ENCODE measurements at places on chromosomes 16 and 17.
A peak's percentile ranks its signal among the peaks of the same experiment; 100 is the strongest.

GRCh38 chr16:84532855-84533486 is 28.5 kb upstream of the MEAK7 start:
- peak; percentile 49 for DNase-seq

- peak; percentile 47 for DNase-seq
These were observed 24.0 kb downstream of the TRPV2 start for GRCh38 chr17:16439303-16439791.

DNA sequence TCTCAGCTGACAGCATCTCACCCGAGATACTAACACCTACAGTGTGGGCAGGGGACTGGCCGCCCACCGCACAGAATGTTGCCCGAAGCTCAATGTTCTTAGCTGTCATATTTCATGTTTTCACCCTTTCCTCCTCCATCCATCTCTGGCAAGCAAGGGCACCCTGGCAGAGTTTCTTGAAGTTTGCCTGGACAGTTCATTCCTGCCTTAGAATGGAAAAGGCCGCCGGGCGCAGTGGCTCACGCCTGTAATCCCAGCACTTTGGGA is 37.6 kb upstream of the TEX2 start:
- DNase-seq: no peak

DNA sequence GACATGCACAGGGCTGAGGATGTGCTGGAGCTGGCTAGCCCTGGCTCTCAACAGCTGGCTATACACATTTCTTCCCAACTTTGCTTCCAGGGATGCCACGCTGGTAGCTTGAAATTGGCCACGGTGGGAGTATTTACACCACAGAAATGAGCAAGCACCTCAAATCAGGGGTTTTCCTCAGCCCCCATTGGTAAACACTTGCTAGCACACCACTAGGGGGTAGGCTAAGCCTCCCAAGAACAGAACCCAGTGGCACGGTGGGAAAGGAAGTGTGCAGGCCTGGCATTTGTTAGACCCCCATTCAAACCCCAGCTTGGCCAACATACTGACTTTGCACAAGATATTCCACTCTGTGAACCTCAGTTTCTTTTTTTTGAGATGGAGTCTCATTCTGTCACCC is 12.9 kb downstream of the DRC3 start:
- DNase-seq: no peak

DNA sequence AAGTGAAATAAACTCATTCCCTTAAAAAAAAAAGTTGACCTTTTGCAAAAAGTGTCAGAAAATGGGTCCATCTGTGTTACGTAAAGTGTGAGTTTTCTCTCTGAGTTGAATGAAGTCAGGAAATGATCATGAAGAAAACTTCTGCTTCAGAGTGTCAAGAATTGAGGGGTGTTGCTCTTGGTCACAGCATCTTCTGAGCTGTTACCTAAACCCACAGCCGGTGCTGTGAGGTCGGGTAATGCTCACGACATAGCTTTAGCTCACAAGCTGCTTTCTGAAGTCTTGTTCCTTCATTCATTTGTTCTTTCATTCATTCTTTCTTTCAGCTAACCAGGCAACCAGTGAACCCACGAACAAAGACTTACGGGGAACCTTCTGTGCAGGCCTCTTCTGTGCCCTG is 372.1 kb downstream of the CPPED1 start:
- no peak for DNase-seq

DNA sequence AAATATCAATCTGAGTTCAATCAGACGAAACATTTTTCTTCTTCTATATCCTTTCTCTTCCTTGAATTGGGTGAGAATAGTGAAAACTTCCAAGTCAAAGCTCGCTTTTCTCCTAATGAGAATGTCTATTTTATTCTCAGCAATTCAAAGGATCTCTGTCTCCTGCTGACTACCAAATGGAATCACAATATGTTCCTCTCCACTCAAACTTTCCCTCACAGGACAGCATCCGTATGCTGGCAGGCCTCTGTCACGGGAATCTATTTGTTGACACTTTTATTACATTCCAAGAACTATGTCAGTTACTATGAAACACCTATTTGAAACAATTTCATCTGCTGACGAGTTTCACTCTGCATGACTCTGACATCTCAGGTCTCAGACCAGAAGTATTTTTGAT is 1196.6 kb downstream of the CDH11 start:
- no peak for DNase-seq

GRCh38 chr17:48442819-48443218 is 12.8 kb upstream of the SKAP1 start:
- no peak for DNase-seq

GRCh38 chr17:1041746-1042145 is 44.8 kb downstream of the TIMM22 start:
- DNase-seq: no peak

DNA sequence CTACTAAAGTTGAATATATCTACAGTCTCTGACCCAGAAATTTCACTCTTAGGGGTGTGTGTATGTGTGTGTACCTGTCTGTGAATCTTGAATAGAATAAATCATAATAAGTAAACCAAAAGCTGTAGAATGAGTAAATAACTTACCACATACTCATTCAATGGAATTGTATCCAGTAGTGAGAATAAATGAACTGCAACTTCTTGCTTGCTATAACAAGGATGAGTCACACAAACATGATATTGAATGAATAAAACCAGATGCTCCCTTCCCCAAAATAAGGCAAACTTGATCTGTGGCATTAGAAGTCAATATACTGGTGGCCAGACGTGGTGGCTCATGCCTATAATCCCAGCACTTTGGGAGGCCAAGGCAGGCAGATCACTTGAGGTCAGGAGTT is 259.8 kb upstream of the MON1B start:
- no peak for DNase-seq

GRCh38 chr16:53662072-53662471 is 41.6 kb downstream of the RPGRIP1L start:
- no peak for DNase-seq

GRCh38 chr16:5560084-5560483 is 462.5 kb upstream of the EEF2KMT start:
- DNase-seq: no peak

DNA sequence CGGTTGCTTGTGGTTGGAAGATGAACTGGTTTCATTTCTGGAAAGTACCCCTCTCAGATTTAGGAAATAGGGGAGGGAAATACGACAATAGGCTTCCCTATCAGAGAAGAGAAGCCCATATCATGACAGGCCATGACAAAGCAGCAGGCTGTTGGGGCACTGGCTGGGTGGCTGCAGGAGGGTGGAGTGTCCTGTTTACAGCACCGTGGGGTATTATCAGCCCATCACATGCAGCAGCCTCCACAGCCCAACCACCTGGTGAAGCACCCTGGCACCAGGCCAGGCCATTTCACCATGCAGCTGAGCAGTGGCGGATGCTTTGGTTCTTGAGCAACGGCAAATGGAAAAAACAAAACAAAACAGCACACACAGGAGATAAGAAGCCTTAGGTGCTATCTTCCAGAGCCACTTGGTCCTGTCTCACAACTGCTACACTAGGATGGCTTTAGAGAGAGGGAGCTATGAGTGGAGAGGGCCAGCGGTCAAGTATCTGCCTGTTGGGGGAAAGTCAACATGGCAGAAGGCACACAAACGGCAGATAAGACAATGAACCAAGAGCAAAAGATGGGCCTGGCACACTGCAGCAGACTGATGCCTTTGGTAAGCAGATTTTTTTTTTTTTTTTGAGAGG is 24.2 kb downstream of the FAM117A start:
- DNase-seq: no peak

- DNase-seq: no peak
These were observed 14.2 kb upstream of the MSI2 start for GRCh38 chr17:57242148-57242547.

GRCh38 chr17:81429821-81430551 is 34.7 kb downstream of the BAHCC1 start:
- DNase-seq: peak; percentile 48

- DNase-seq: no peak
These were observed 224.1 kb upstream of the TBX2 start for GRCh38 chr17:61175298-61176142.

- peak; percentile 76 for DNase-seq
These were observed at the start of gene SREBF1 for GRCh38 chr17:17836818-17837379. Gene SREBF1 (minus strand): TSS chr17:17836986. CDS start chr17:17836817, 169 bp downstream.

DNA sequence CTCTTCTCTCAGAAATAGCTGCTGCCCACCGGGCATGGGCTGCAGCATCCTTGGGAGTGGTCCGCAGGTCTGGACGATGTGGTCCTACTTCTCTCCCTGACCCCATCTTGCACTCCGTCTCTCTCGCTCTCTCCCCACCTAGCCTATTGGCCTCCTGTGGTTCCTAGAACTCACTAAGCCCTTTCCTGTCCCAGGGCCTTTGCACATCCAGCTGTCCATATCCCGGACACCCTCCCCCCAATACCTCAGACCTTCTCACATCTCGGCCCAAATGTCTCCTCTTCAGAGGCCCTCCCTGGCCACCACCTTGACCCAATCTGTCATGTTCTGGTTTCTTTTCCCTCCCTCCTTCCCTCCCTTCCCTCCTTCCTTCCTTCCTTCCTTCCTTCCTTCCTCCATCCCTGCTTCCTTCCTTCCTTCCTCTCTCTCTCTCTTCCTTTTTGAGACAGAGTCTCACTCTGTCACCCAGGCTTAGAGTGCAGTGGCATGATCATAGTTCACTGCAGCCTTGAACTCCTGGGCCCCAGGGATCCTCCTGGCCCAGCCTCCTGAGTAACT is 4.5 kb downstream of the SLC4A1 start:
- DNase-seq: no peak

GRCh38 chr16:27404163-27404823 is 2.3 kb downstream of the IL21R start:
- DNase-seq: no peak

GRCh38 chr16:86499889-86500707 is 10.2 kb upstream of the FOXF1 start:
- no peak for DNase-seq

DNA sequence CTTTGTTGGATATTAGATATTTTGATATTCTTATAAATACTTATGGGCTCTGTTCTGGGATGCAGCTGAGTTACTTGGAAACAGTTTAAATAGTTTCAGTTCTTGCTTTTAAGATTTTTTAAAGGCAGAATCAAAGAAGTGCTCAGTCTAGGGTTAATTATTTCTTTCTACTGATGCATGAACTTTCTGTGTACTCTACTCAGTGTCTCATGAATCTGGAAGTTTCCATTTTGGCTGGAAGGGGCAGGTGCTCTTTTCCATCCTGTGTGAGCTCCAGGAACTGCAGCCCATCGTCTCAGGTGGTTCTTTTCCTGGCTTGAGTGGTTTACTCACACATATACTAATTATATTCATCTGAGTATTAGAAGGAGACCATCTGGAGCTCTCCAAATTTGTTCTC is 61.1 kb upstream of the CPHXL start:
- no peak for DNase-seq

- DNase-seq: no peak
These were observed 10.9 kb downstream of the LDAF1 start for GRCh38 chr16:21169249-21169981.

- peak; percentile 16 for DNase-seq
These were observed 16.4 kb upstream of the HERPUD1 start for GRCh38 chr16:56915336-56916119.

DNA sequence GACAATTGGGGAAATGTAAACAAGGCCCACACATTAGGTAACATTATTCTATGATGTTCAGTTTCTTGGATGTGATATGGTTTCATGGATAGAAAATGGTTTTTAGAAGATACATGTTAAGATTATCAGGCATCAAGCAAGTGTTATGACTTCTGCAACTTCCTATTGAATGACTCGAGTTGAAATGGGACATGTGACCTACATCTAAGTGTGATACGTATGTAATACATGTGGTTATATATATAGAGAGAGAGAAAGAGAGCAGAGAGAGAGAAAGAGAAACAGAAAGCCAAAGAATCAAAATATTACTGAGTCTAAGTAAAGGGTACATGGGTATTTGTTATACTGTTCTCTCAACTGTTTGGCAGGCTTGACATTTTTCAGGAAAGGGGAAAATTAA is 1.7 kb downstream of the TMEM170A start:
- no peak for DNase-seq

All from astrocyte of the hippocampus (primary cell).